ENCODE measurements at places on chromosomes 5 and 9.

DNA sequence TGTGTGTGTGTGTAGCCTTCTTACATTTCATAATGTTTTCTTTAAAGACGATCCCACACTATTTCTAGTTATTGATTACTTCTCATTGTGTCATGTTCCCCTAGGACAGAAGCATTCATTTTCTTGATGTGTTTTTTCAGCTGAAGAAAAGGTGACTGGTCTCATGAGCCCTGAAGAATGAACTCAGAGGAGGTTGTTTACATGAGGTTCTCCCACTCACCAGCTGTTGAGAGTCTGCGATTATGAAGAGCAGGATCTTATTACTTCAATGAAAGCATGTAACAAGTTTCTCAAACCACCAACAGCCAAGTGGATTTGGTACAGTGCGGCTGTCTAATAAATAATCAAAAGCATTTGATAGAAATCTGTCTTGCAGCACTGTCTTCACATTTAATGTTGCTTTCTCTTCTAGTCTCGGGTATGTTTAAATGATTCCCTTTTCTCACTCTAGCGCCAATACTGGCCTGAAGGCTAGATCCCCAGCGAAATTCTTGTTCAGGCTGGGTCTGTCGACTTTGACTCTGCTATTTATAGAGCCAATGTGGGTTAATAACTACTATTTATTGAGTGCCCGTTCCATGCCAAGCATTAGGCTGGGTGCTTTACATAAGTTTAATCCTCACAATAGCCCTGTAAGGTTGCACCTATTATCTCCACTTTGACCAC is 9.6 kb upstream of the FSD1L start:
- no peak for DNase-seq

DNA sequence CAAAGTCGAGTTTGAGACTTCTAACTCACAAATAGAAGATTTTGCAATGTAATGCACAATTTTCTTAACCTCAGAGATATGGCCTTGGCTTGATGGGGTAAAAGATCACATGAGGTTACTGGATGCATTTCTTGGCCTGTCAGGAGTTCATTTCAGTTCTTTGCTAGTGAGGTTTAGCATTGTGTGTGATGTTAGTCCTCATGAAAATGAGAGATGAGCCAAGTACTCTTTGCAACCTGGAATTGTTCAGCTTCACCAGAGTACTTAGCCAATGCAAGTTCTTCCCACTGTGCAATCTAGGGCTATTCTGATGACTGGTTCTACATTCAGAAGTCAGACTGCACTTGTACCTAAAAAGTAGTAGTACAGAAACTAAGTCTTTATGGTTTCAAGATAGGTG is 24.9 kb downstream of the GNAQ start:
- no peak for DNase-seq

GRCh38 chr9:113837334-113837733 is 38.8 kb upstream of the ZNF618 start:
- no peak for DNase-seq

GRCh38 chr5:38008198-38008597 is 168.4 kb upstream of the GDNF start:
- DNase-seq = no peak
